ENCODE measurements at places on chromosomes 3 and 15.

DNA sequence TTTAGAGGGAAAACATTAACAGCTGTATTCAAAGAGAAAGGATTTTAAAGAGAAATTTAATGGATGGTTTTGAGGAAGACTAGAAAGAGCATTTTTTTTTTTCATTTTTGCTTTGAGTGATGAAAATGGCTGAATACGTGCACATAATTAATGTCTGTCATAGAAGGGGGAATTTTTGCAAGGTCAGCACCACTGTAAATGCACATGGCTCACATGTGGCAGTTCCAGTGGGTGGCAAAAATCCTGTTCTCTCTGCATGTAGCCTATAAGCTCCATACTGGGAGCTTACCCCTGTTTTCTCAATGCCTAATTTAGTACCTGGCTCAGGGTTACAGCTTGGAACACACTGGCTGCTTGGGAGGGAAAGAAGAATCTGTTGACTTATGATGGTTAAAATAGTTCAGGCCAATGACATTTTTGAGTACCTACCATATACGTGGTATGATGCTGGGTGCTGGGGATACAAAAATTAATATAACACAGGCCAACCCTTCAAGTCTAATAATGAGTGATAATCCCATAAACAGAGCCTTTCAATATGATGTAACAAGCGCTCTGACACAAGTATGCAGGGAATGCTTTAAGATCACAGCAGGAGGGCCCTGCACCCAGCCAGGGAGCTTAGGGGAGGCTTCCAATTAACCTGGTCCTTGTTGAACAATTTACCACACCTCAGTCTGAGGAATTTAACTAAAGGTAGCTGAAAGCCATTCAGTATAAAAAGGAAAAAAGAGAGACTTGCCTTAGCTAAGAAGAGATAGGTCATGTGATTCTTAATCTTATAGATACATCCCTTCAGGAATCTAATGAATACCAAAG lies 33.0 kb downstream of the HSPBAP1 start:
- no peak for DNase-seq

DNA sequence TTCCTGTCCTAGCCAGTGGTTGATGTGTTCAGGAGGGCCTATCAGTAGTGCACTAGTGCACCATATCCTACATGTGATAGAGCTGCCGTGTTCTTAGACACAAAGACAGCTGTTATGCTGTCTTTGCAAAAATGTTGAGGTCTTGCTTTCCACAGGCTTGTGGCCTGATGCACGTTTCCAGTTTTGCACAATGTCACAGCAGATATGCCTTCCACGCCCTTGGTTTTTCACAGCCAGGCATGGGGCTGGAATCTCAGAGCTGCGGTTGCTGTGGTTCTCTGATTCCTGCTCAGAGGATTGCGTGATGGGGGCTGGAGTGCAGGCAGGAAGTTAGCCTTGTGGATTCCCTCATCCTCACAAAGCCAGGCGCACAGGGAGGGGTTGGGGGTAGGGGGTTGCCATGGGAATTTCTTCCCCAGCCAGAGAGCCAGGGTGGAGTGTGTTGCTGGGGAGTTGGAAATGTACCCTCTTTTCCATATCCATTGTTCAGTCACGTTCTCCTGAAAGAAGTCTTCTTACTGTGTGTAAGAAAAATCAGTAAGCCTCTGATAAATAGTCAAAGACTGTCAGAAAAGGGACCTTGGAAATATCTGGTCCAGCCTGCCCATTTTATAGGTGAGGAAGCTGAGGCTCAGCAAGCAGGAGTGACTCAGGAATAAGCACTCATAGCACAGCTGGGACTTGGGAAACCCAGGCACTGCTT lies 79.4 kb downstream of the SMAD3 start:
- no peak for DNase-seq

DNA sequence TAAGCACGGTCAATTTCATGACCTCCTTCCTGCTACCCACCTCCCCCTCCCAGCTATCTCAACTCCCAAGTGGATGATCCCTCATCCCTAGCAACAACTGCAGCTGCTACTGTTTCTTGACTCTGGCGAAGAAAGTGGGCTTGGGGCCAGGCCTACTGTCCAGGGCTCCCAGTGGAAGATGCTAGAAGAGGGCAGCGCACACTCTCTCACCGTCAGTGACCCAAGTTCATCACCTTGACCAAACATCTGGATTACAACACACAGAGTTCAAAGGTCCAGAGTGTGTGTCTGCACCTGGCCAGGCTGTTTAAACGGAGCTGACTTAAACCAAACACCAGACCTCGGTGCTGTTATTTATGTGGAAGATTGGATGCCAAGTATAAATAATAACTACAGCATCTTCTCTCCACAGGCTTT lies 385.6 kb downstream of the SHQ1 start:
- DNase-seq: no peak

DNA sequence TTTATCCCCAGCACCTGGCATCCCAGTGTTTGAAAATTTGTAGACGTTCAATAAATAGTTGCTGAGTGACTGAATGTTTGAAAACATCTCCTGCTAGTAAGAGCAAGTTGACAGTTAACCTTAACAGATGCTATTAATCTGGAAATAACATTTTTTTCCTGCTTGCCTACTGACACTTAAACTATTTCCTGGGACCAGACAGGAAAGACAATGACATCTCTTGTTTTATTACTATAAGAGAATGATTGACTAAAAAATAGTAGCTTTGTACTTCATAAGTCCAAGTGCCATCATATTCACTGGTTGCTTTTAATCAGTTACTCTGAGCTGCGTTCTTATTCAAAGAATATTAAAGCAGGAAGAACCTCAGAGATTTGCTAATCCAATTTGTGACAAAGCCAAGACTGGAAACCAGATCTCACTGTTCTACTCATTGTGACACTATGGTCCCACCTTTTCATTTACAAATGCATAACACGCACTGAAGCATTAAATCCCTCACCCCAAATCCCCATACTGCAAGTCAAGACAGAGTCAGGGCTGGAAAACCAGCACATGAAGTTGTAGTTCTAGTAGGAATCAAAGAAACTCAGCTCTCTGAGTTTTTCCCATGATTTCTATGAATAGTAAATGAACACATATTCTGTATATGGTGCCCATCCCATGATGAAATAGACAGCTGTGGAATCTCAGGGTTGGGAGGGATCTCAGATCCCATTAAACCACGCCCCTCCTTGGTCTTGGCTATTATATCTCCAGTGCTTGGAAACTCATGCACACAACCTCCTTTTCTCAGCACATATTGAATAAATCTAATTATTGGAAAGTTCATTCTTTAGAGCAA lies 212.7 kb upstream of the P2RY1 start:
- DNase-seq: no peak

DNA sequence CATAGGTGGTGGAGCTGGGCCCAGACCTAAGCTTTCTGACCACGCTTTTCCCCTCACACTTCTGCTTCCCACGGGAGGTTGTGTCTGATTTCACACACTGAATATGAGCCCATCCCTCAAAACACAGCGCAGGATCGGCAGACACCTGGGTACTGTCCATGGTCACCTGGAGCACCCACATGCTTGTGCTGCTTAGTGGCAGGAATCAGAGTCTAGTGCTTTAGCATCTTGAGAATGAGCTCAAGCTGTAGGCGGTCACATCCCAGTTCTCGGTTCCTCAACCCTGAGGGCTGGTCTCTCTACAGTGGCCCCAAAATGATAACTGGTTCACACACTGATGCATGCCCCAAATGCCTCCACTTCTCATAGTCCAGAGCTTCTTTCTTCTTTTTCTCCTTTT lies 111.0 kb downstream of the SEMA5B start:
- no peak for DNase-seq
